ENCODE measurements at places on chromosomes 11 and 22.
A peak's percentile ranks its signal among the peaks of the same experiment; 100 is the strongest.

DNA sequence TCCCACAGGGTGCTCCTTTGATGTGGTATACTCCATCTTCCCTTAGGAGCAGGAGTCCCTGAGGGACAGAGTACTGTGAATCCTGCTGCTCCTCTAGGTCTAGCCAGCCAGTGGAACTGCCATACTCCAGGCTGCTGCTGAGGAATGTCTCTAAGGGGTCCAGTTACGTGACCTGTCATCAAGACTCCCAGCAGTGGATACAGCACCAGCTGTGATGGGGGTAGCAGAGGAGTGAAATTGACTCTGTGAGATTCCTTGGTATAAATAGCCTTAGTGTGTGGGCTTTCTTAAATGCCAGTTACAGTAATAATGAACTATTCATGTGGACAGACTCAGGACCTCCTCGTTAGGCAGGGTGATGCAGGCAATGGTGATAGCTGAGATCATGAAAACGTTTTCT is 140.4 kb upstream of the LUZP2 start:
- no peak for DNase-seq

- no peak for DNase-seq
Measured at GRCh38 chr11:126135235-126136176, 72.8 kb upstream of the CDON start.

DNA sequence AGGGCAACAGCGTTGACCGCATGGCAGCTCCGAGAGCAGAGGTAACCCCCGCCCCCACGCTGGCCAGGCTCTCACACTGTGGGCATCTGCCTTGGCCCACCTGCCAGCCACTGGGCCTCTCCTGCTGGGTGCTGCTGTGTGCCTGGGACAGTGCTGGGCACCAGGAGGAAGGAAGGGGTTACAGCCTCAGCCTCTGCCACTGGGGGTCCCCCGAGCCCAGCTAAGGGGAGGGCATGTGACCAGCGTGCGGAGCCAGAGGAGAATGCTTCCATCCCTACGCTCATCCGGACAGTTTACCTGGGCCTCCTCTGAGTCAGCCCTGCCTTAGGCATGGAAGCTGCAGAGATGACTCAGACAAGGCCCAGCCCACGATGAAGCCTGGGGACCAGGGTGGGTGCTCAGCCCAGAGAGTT is 10.9 kb downstream of the NCF4 start:
- DNase-seq: no peak

DNA sequence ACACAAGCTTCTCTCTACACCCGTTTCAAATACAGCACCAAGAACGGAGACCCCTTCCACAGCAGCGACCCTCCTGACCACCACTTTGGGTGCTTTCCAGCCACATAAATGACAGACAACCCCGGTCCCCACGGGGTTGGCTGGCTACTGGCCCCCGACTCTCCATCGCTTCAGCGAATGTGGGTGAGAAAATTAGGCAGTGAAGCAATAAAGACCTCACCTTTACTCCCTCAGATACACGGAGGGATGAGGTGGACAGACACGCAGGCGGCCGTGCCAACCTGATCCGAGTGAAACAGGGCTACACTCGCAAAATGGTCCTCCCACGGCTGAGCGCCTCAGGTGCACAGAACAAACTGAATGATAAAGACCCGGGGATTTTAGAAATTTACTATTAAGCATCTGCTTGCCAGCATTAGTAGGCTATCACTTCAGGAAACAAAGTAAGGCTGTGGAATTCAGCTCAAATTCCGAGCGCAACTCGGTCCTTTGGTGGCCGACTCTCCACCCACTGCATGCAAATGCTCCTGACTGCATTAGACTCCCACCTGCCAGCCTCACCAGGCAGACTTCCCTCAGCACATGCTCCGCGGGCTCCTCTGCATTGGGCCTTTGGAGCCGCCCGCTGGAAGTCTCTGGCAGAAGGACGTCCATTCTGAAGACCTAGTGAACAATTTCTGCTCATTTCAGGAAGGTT is 12.8 kb upstream of the EFCAB6 start:
- no peak for DNase-seq

DNA sequence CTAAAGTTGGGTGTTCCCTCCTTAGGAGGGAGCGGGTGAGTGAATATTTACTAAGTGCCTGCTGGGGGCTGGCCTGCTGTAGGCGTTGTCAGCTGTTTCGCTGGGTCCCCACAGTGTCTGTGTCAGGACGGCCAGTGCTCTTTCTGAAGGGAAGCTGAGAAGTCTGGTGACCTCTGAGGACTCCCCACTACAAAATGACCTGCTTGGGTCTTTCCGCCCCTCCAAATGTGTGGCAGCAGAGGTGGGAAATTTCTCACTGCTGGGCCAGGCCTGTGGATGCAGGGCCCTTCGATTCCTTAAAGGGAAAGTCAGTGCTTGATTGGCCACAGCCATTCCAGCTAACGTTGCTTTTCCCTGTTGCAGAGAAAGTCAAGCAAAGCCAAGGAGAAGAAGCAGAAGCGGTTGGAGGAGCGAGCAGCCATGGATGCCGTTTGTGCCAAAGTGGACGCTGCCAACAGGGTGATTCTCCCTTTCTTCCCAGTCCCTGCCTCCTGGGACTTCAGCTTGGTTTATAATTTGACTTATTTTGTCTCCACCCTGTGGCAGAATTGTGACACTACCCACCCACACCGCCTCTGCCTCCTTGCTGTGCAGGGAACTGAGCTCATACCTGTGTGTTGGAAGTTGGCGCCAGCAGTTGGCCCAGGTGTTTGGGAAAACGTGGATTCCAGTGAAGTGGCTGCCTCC is 6.8 kb downstream of the NAA40 start:
- DNase-seq: no peak

DNA sequence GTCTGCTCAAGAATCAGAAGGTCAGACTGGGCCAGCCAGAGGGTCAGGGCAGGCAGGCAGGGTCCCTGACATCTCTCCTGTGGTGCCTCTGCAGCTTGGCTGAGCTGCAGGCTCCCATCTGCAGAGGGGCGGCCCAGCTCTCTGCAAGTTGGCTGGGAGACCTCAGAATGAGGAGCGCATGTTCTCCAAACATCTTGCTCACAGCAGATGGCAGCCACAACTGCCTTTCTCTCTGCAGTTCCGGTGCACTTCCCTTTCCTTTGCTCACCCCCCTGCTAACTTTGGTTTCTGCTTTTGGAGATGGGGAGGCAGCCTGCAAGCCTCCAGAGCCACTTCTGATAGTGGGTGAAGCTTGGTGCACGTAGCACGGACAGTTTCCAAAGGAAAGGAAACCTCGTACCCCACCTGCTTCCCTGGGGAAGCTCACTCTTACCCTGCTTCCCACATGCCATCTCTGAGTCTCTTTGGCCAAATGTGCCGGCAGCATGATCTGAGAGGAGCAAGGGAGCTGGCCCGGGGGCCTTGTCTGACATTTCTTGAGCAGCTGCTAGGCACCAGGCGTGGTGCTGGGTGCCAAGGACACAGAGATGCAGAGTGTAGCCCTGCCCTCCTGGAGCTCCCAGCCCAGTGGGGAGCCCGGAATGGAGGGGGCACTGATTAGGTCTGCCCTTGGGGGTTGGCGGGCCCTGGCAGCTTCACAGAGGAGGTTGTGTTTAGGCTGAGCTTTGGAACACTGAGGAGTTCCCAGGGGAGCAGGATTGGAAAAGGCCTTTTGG is 18.2 kb downstream of the DAGLA start:
- DNase-seq: no peak

- DNase-seq: no peak
Measured at GRCh38 chr11:121543836-121544380, 91.1 kb upstream of the SORL1-AS1 start.

- DNase-seq: no peak
Measured at GRCh38 chr11:109958131-109958820, 134.9 kb upstream of the ZC3H12C start.

GRCh38 chr11:89489930-89490329 is 1.2 kb downstream of the NOX4 start:
- DNase-seq: no peak

DNA sequence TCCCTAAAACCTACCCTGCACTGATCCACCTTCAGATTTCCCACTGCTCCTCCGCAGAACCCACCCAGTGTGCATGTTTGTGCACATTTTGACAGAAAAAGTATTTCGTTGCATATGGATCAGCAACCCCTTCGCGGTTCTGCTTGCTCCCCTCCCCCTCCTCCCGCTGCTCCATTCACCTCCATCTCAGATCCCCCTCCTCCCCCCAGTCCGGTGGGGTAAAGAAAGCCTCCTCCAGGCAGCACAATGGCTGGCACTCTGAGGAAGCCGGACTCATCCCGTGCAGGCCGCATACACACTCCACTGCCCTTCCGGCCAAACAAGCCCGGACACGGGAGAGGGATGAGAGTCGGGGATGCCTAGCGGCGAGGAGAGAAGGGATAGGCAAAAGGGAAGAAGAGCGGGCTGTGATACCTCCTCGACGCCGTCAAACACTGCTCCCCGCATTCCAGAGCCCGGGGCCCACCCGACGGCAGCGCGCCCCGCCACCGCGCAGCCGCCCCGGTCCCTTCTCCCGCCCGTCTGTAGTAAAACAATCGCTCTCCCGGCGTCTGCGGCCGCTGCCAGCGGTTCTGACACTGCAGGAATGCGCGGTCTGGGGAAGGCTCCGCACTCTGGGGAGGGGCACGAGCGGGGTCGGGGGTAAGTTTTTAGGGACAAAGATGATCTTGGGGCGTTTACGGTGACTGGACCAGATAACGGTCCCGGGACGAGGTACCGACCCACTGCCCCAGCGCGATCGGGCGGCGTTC is 915 bp downstream of the FEZ1 start:
- peak; percentile 2 for DNase-seq

GRCh38 chr11:70581991-70582885 is 183.9 kb downstream of the CTTN start:
- no peak for DNase-seq

- no peak for DNase-seq
Measured at GRCh38 chr11:55714982-55715888, 53.2 kb downstream of the OR4C6 start.

- no peak for DNase-seq
Measured at GRCh38 chr22:23007823-23008222, 62.5 kb upstream of the GNAZ start.

- peak; percentile 64 for DNase-seq
Measured at GRCh38 chr22:35971456-35972119, 57.0 kb downstream of the RBFOX2 start.

GRCh38 chr11:69771466-69771865 is 3.7 kb downstream of the FGF4 start:
- no peak for DNase-seq

GRCh38 chr22:50518606-50519005 is 6.8 kb downstream of the SCO2 start:
- DNase-seq: no peak

DNA sequence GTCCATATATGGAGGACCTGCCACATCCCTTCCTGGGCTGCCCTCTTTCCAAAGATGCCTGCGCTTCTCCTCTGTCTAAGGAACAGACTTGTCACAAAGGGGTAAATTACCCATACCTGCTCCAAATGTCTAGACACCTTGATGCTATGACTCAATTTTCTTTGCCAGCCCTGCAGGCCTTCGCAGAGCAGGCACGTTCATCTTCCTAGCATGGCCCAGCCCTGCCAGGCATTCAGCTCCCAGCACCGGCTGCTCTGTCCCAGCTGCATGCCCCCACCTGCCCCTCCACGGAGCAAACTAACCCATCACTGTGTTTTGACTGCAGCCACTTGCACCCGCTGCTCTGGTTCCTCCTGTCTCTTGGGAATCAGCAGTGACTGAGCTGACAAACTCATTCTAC is 526.1 kb downstream of the MIAT start:
- DNase-seq: no peak

- no peak for DNase-seq
Measured at GRCh38 chr11:71934213-71934612, 5.4 kb downstream of the RNF121 start.

DNA sequence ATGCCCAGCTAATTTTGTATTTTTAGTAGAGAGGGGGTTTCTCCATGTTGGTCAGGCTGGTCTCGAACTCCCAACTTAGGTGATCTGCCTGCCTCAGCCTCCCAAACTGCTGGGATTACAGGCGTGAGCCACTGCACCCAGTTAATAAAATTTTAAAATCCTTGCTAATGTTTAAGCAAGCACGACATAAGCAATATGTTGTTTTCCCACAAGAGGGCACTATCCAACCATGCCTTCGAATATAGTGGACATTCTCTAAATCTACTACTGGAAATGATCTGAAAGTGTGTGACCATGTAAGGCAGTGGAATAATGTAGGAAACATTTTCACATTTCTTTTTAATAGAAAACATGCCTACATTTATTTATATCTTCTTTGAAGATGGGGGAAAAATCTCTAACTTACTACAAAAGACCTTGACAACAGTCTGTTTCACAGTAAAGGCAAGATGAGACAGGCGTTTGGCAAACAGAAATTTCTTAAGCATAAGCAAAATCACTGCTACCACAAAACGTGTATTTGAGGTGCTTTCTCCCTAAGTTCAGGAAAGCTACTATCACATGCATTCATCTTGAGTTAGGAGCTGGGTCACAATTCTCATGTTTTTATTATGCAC is 38.2 kb downstream of the PITPNB start:
- peak; percentile 23 for DNase-seq

- no peak for DNase-seq
Measured at GRCh38 chr11:95108671-95109551, 19.3 kb downstream of the ENDOD1 start.

GRCh38 chr22:44968736-44969135 is 41.1 kb downstream of the PHF21B start:
- no peak for DNase-seq

DNA sequence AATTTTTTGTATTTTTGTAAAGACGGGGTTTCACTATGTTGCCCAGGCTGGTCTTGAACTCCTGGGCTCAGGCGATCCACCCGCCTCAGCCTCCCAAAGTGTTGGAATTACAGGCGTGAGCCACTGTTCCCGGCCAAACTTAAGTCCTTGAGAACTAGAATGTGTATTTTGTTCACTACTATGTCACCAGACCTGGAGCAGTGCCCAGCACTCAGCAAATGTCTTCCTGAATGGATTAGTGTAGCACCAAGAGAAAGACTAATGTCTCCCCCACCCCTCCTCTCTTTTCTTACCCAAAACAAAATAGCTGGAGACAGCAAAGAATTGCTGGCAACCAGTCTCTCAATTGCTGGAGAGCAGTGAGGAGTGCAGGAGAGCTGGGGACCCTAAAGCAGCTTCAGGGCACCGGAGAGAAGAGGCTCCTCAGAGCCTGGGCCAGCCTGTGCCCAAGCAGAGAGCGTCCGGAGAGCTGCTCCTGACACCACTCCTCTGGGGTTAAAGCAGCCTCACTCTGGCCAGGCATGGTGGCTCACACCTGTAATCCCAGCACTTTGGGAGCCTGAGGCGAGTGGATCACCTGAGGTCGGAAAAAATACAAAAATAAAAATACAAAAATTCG is 14.9 kb downstream of the SLC25A18 start:
- DNase-seq: no peak

- DNase-seq: no peak
Measured at GRCh38 chr11:74654976-74655375, 62.6 kb downstream of the POLD3 start.

GRCh38 chr11:1748636-1749394 is 1.6 kb downstream of the IFITM10 start:
- no peak for DNase-seq

Data from amniotic stem cell (primary cell).